Neural crest cell (in vitro differentiated cells): ENCODE measurements at places on chromosomes 7 and 10.

- DNase-seq: no peak
Measured at GRCh38 chr7:41700044-41700471, 2.8 kb downstream of the INHBA start.

GRCh38 chr7:128322040-128322643, 21.6 kb downstream of the RBM28 start:
- no peak for DNase-seq

- DNase-seq: no peak
Measured at GRCh38 chr7:105779856-105780780, 96.3 kb downstream of the ATXN7L1 start.

GRCh38 chr10:4617589-4617988, 208.4 kb upstream of the AKR1E2 start:
- DNase-seq: no peak

DNA sequence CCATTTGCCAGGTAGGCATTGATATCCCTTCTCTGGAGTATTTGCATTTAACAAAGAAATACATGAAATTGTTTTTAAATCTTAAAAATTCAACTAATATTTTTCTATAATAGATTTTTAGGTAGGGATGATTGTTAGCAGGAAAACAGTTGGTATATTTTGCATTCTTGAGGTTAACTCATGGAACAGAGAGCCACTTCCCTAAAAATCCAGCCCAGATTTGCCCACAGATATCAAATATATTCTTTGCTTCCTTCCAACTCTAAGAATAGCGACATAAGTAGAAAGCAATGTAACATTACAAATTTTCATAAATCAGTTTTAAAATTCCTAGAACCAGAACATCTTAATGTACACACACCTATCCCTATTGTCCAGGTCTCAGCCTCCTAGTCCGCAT, 45.0 kb upstream of the ANLN start:
- no peak for DNase-seq

DNA sequence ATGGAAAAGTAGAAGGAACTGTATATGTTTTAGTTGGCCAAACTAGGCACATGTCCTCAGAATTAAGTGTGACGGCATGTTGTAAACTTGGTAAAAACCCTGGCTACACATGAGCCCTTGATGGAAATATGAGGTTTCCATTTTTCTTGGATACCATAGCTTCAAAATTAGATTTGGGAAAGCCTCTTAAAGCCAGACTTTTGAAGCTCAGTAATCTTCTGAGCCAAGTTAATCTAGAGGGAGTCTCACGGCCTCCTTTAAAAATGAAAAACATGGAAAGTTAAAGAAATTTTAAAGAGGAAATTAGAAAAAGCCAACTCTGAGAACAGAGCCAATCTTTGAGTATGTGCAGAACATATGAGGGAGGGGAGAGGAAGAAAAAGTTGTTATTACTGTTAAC, 376.0 kb downstream of the CTNNA3 start:
- DNase-seq: no peak

GRCh38 chr7:33964417-33965182, 59.3 kb downstream of the BMPER start:
- DNase-seq: no peak

- no peak for DNase-seq
Measured at GRCh38 chr10:23198940-23199767, 7.0 kb downstream of the PTF1A start.

- DNase-seq: no peak
Measured at GRCh38 chr7:143437578-143437977, 5.7 kb upstream of the TAS2R60 start.

DNA sequence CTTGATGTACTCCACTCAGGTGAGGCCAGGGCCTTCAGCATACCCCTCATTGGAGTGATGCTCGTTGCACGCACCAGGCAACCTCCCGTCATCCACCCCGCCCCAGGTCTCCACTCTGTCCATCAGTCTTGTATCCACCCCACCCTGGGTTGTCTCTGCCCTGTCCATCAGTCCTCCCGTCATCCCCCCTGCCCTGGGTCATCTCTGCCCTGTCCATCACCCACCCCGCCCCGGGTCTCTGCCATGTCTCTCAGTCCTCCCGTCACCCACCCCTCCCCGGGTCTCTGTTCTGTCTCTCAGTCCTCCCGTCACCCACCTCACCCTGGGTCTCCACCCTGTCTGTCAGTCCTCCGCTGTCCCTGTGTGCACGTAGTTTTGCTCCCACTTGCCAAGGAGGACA, 59.9 kb downstream of the WDR37 start:
- no peak for DNase-seq

GRCh38 chr7:40899151-40899550, 764.3 kb downstream of the SUGCT start:
- DNase-seq: no peak
